ENCODE measurements at places on chromosomes 5 and 9. TPM values are rescaled to one million over a fixed set of nuclear protein-coding genes. Genes with fewer than 3 reads are reported as not detected.

DNA sequence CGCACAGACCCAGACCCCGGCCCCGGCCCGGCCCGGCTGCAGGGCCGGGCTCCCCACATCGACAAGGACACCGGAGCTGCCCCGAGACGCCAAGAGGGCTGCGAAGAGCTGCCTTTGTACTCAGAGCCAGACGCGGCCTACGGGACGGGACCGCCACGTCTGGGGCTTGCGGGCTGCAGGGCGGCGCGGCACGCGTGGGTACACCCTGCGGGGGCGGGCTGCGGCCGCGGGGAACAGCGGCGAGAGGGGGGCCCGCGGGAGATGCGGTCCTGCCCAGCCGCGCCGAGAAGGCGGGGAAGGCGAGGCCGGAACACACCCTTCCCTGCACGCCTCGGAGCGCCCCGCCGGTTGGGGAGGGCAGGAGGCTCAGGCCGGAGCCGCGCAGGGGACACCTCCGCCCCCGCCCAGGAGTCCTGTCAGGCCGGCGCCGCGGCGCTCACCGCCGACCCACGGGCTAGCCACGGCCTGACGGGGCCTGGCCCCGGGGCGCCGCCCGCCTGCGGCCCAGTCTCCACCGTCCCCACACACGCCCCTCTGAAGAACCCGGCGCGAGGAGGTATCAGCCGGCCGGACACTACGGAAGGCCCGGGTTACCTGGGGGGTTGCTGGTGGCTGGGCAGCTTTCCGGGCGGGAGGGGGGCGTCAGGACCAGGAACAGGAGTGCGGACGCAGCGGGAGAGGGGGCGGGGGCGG lies 478 bp downstream of the RAB14 start:
- DNase-seq = peak; percentile 57
- H3K4me3 ChIP-seq = peak overlapping the region; percentile 96
- no peaks in the 10 kb centered on the region for H3K36me3 ChIP-seq

GRCh38 chr5:170886210-170886894 lies 24.5 kb downstream of the RANBP17 start:
- H3K4me3 ChIP-seq = no peak overlapping the region
- no peaks in the 10 kb centered on the region for H3K27me3 ChIP-seq
- DNase-seq = no peak
- no peak overlapping the region for H3K27ac ChIP-seq
- no peaks in the 10 kb centered on the region for H3K36me3 ChIP-seq

DRD1 gene
- not detected for total RNA-seq

GRCh38 chr5:167802755-167803431 lies 488.6 kb upstream of the WWC1 start:
- H3K36me3 ChIP-seq = no peaks in the 10 kb centered on the region
- no peak overlapping the region for H3K27ac ChIP-seq
- H3K4me3 ChIP-seq = no peak overlapping the region
- H3K4me1 ChIP-seq = no peaks in the 10 kb centered on the region

PCDHA5 gene
- not detected for total RNA-seq

DNA sequence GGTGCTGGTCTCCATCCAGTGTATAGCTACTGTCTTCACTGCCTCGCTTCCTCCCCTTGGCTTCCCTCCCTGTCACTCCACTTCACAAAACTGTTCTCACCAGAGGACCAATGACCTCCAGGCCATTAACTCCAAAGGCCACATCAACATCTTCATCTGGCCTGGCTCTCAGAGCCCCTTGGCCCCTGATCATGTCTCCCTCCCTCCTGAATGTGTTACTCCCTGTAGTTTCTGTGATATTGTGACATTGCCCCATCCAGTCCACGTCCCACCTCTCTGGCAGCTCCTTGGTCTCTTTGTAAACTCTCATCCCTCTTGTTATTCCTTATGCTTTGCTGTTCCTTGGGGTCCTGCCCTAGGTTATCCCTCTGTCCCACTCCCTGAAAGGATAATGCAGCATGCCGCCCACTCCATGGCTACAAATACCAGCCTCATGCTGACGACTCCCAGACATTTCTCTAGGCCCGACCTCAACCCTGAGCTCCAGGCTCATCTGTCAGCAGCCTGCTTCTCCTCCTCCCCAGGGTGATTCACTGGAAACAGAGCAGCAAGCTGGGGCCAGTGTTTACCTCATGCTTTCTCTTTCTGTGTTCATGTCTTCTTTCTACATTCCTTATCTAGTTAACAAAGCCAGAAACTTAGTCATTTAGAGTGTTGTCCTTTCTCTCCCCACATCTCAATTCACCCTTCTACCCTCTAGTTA lies 312.2 kb downstream of the SPOCK1 start:
- no peak overlapping the region for H3K4me3 ChIP-seq
- H3K36me3 ChIP-seq = no peaks in the 10 kb centered on the region
- no peak for DNase-seq
- H3K4me1 ChIP-seq = no peaks in the 10 kb centered on the region
- no peaks in the 10 kb centered on the region for H3K27me3 ChIP-seq
- no peak overlapping the region for H3K27ac ChIP-seq

- H3K27ac ChIP-seq = no peak overlapping the region
- H3K4me1 ChIP-seq = no peaks in the 10 kb centered on the region
- no peak overlapping the region for H3K4me3 ChIP-seq
- no peaks in the 10 kb centered on the region for H3K36me3 ChIP-seq
Measured at GRCh38 chr5:90201923-90202322, 207.6 kb downstream of the CETN3 start.

GRCh38 chr9:75612754-75613153 lies 277.7 kb upstream of the PCSK5 start:
- no peak for DNase-seq
- H3K27me3 ChIP-seq = no peaks in the 10 kb centered on the region
- H3K27ac ChIP-seq = no peak overlapping the region
- H3K36me3 ChIP-seq = no peaks in the 10 kb centered on the region
- H3K4me3 ChIP-seq = no peak overlapping the region

PIK3R1 gene
- total RNA-seq = 313 TPM

- no peak for DNase-seq
- no peaks in the 10 kb centered on the region for H3K36me3 ChIP-seq
- H3K4me1 ChIP-seq = no peaks in the 10 kb centered on the region
- no peak overlapping the region for H3K4me3 ChIP-seq
- H3K27me3 ChIP-seq = no peaks in the 10 kb centered on the region
Measured at GRCh38 chr5:5739490-5739945, 317.0 kb downstream of the ICE1 start.

DNA sequence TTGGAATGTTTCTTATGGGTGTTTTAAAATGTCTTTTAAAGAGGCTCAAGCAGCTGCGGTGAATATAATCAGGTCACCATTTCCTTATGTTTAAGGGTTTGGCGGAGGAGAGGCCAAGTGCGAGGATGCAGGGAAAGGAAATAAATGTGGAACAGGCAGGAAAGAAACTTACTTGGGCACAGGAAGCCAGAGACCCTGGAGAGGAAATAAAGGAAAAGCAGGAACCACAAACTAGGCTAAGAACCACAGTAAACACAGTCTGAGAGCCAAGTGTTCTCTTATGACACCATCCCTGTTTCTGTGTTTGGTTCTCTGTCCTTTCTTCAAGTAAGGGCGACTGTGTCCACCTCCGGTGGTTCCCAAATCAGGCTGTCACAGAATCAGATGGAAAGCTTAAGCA lies 166.5 kb downstream of the C9orf152 start:
- no peak overlapping the region for H3K4me3 ChIP-seq
- no peaks in the 10 kb centered on the region for H3K27me3 ChIP-seq
- no peaks in the 10 kb centered on the region for H3K4me1 ChIP-seq
- no peak for DNase-seq
- H3K36me3 ChIP-seq = no peaks in the 10 kb centered on the region

SPINK7 gene
- not detected for total RNA-seq

DNA sequence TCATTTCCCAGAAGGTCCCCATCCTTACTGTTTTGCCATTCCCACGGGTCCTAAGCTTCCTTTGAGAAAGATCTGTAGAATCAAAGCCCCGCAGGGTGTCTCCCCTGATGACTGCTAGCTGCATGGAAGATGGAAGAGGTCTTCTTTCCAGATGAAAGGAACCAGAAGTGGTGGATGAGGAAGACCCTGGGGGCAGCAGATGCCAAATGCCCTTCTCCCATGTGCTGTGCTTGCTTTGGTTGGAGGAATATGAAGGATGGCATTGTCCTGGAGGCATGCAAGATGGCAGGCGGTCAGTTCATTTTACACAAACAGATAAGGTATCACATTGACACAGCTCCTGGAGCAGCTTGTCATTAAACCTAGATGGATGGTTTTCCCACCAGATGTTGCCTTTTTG lies 25.8 kb upstream of the CER1 start:
- no peaks in the 10 kb centered on the region for H3K4me1 ChIP-seq
- DNase-seq = no peak

GRCh38 chr9:115296831-115297565 lies 179.0 kb upstream of the TNC start:
- no peak overlapping the region for H3K27ac ChIP-seq
- no peak for DNase-seq
- H3K27me3 ChIP-seq = no peaks in the 10 kb centered on the region

DNA sequence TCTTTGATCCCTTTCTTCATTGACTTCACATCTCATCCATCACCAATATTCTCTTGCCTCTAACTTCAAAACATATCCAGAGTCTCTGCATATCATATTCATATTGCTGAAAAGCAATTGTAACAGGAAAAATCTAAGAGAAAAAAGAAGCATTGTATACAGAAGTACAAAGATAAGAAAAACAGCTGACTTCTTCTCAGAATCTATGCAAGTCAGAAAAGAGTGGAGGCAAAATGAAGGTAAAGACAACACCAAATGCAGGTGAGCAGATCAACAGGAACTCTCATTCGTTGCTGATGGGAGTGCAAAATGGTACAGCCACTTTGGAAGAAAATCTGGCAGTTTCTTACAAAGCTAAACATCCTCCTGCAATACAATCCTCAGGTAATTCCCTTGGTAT lies 155.6 kb downstream of the PHF2 start:
- H3K36me3 ChIP-seq = no peaks in the 10 kb centered on the region
- no peak overlapping the region for H3K27ac ChIP-seq
- no peaks in the 10 kb centered on the region for H3K27me3 ChIP-seq
- no peaks in the 10 kb centered on the region for H3K4me1 ChIP-seq
- no peak for DNase-seq

PCDHB14 gene
- not detected for total RNA-seq
